Hypothalamus (tissue), 51 donors: ENCODE measurements at places on chromosomes 16 and 17.

DNA sequence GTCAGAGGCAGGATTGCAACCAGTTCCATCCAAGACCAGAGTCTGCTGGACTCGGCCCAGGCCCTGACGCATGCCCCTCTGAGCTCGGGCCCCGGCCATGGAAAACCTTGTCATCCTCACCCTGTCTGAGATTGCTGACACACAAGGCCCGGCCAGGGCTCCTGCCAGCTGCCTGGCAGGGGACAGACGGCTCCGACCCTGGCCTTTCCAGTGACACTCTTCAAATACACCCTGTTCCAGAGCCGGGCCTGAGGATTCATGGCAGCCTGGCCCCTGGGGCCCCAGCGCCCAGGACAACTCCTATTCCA is 3.2 kb upstream of the PABPN1L start:
- DNase-seq, result no peak

DNA sequence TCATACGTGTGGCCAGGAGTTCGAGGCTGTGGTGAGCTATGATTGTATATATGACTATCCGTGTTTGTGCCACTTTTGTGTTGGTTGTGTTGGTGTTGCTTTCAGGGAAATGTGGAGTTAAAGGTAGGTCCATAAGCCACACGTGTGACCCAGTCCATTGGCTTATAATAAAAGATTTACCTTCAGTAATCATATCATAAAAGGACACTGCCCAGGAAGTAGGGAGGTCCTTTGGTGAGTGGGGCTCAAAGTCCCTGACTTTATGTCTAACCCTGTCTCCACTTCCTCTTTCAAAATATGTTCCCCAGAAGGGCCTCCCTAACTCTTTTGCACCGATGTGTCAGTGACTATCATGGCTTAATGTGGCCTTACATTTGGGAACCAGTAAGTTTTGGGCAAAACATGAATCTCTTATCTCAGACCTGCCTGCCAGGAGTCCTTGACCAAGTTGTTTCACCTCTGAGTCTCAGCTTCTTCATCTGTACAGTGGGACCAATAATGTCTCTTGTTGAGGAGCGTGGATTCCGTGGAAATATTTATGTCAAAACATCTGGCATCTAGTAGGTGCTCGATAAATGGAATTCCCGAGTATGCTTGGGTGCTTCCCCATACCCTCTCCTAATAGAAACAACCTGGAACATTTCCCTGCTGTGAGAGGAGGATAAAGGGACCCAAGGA is 4.8 kb downstream of the TNP2 start:
- no peak for DNase-seq

GRCh38 chr17:50660042-50660886 is 25.6 kb downstream of the ABCC3 start:
- DNase-seq, result no peak

- DNase-seq, result no peak
These were observed 70.4 kb downstream of the USP32 start for GRCh38 chr17:60321336-60322055.

- peak; percentile 57 for DNase-seq
These were observed 23.7 kb downstream of the CLEC3A start for GRCh38 chr16:78045865-78046581.

- DNase-seq, result no peak
These were observed 7.9 kb upstream of the BAIAP2 start for GRCh38 chr17:81027038-81027437.

DNA sequence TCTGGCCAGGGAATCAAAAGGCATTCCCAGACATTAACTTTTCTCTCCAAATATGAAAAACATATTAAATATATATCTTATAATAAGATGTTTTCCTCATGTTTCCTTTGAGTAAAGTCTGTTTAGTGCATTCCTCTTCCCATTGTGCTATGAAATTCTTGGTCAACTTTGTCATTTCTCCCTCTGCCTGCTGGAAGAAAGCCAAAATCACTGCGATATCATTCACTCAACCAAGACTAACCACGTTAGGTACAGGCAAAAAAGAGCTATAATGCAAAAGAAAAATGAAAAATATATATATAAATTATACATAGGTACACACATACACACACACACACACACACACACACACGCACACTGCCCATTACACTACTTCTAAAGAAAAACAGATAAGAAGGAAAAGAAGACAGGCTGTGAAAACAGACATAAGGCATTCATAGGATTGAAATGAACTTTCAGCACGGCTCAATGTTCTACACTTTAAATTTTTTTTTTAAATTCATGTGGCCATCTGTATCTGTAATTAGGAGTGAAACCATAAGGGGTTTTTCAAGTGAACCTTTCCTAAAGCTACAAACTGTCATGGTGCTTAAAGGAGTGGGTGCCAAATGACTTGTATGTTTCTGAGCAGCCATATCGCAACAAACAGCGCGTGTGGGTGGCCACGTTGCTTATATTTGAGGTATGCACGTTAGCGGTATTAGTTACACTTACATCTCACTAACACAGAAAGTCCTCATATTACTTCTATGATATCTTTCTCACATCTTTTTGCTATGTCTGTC is 71.6 kb upstream of the PSMD7 start:
- DNase-seq, result no peak

- DNase-seq, result no peak
These were observed 5.2 kb downstream of the TLCD2 start for GRCh38 chr17:1705004-1705403.

GRCh38 chr16:89561884-89562599 is 1.6 kb downstream of the RPL13 start:
- DNase-seq, result no peak

DNA sequence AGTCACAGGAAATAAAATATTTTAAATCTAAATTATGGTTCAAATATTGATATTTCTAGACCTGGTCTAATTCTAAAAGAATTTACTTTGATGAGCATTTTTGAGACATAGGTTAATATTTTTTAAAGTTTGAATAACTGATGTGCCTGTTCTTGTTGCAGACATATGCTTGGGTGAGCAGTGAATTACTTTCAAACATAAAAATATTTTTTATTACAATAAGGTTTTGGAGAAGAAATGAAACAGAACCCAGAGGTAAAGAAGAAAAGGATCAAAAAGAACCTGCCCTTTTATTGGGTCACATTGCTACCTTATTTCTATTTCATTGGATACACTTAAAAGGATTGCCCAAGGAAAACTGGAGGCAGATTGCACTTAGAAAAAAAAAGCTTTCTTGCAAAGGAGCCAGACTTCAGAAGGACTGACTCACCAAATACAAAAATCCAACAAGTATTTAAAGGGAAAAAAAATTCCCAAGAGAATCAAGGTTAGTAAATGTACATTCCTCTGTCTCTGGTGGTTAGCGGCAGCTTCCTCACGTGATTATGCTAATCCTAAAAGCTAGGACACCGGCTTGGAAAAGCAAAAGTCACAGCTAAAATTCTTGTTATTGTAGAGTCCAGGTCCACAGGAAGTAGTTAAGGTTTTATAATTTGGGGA is 18.5 kb downstream of the ENPP7 start:
- no peak for DNase-seq

- no peak for DNase-seq
These were observed 594 bp upstream of the CARHSP1 start for GRCh38 chr16:8869212-8869987.

DNA sequence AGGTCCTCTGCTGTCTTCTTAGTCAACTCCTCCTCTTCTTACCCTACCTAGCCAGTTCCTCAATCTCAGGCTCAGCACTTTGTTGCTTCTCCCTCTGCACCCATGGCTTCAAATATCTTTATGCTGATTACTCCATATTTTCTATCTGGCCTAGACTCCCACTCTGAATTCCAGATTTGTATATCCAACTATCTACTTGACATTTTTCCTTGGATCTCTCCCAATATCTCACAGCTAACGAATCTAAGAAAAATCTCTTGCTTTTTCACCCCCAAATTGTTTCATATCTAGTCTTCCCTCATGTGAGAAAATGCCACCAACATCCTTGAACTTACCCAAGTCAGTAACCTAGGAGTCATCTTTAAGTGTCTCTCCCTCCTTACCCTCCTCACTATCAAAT is 176.4 kb upstream of the ERCC4 start:
- DNase-seq, result no peak

GRCh38 chr17:77366558-77367245 is 225.9 kb downstream of the SEC14L1 start:
- DNase-seq, result no peak

GRCh38 chr16:46883353-46883689 is 841 bp upstream of the GPT2 start:
- DNase-seq, result no peak

DNA sequence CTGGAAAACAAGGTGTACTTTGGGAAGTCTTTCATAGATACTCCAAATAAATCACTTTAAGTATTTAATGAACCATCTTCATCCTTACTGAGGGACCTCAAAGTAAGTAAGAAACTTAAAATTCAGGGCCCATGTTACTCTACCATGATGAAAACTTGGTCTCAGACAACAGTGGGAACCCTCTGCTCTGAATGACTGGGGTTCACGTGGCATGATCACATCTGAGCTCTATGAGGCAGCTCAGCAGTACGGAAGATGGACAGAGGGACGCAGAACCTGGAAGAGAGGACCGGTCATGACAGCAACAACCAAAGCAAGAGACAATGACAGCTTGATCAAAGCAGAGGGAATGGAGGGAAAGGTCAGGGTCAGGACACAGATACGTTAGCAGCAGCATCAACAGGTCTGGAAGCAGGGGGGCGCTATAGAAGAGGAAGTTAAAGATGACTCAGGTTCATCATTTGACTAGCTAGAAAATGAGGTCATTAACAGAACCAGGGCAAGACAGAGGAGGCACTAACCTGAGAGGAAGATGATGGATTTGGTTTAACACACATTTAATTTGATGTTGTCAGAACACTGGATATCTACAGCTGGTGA is 9.5 kb downstream of the XPO6 start:
- DNase-seq, result no peak

GRCh38 chr16:24936151-24936550 is 79.0 kb downstream of the ARHGAP17 start:
- DNase-seq, result no peak

- DNase-seq, result no peak
These were observed 9.9 kb upstream of the KRT19 start for GRCh38 chr17:41537990-41538389.

- DNase-seq, result no peak
These were observed at the start of gene SAMD14 for GRCh38 chr17:50129728-50130558. SAMD14 (minus strand) TSS chr17:50130160; CDS start chr17:50124959, 5,201 bp downstream.

- DNase-seq, result no peak
These were observed 19.0 kb upstream of the KLHDC4 start for GRCh38 chr16:87784812-87785211.

DNA sequence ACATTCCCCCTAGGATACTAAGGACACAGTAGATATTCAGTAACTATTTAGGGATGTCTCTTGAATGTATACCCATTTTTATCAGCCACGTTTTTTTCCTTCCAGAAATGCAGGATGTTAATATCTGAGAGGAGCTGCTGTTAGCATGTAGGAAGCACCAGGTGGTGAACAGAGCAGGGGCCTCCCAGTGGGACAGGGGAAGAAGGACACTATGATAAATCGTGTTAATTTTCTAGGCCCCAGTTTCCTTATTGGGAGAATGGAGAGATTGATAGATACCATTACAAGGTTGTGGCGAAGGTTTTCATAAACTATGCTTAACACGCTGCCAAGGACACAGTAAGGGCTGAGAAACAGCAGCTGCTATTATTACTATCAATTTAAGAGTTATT is 45.4 kb downstream of the PRSS54 start:
- no peak for DNase-seq

- no peak for DNase-seq
These were observed 422.3 kb upstream of the PSMD7 start for GRCh38 chr16:73874324-73874723.

DNA sequence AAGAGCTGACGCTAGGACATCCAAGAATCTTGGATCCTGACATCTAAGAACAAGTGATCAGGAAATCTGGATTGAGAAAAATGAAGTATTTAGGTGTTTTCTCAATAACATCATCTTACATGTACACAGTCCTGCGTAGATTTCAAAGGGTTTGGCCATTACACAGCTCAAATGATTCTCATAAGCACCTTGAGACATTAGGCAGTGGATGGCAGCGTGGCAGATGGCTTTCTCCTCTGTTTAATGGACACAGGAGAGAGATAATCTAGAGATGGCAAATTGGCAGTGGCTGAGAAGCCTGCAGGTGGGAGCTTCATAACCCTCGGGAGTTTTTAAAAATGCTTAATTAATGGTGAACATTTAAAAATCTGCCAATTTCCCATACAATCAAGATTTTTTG is 137.5 kb downstream of the ZFHX3 start:
- no peak for DNase-seq

DNA sequence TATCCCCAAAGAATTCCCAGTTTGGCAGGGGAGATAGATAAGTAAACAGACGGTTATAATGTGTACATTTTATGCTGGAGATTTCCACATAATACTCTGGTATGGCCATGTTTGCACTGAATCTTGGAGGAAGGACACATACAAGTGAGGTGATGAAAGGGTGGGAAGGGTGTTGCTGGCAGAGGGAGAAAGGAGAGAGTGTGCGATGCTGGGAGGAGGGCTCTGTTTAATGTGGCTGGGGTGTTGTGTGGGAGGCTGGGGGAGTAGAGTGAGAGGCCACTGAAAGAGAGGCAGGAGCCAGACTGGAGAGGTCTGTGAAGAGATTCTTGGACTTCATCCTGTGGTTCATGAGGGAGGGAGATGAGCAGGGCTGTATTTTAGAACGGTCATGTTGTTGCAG is 87.6 kb downstream of the SPACA3 start:
- no peak for DNase-seq

DNA sequence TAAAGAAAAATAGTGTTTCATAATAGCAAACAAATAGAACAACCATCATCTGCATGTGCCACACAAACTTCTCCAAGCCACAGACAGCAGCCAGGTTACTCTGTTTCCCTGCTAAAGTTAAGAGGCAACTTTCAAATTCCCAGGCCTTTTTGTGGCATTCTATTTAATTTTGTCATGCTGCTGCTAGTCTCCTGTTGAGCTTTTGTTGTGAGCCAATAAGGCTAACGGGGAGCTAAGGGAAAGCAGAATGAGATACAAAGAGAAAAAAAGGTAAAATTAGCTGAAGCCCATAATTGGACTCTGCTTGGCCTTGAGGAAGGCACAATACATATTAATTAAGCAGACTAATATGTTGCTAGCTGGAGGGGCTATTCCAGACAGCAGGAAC is 74.7 kb upstream of the GNAO1 start:
- no peak for DNase-seq

- DNase-seq, result no peak
These were observed 29.2 kb downstream of the GNA13 start for GRCh38 chr17:65027305-65027704.

DNA sequence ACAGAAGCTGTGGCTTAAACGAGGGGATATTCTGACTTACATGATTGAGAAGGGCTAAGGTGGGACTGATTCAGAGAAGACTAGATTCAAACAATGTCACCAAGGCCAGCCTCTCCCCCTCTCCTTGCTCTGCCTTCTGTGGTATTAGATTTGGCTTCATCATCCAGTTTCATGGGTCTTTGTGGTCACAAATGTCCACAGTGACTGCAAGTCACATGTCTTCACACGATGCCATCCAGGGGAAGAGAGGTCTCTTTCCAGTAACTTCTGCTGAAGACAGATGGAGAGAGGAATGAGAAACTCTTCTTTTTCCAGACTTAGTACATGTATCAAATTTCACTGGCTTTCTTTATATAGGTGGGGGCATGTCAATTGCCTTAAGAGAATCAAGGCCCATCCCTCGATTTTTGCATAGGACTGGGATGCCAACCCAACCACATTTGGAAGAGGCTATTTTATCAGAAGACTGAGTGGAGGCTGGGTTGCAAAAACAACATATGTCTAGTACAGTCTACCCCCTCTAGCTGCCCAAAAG is 57.3 kb upstream of the HNF1B start:
- DNase-seq, result no peak
